ENCODE measurements at places on chromosomes 1 and 21.

- DNase-seq: no peak
These were observed 25.6 kb upstream of the RGS1 start for GRCh38 chr1:192549937-192550336.

DNA sequence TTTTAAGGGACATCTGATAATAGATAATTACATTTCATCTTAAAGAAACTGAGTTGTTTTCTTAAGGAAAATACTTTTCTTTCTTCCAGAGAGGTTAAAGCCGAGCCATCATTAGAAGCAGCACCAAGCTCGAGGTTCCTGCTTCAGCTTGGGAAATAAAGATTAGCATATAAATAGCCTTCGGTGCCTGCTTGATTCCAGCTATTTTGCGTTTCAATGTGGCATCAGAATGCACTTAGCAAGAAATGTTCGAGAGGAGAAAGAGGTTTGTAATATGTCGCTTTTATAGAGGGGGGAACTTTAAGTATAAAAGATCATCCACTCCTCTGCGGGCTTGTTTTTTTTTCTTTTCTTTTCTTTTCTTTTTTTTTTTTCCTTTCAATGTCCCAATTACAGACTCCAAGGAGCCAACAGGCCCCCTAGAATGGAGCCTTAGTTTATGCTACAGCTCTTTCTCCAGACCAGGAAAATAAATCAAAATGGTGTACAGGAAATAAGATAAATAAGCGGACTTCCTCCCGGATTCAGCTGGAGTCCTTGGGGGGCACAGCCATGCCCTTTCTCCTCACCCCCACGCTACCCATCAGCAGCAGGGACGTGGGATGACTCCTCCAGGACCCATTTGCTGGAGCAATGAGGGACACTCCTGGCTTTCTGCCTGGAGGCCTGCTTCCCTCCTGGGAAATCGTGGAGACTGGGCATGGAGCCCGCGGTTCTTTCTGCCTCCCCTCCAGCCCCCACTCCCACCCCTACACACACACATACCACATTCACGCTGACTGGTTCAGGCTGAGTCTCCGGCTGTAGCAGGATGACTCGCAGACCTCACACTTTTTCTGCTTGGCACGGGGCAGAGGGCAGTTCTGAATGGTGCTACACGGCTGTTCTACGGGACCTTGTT, 131.6 kb downstream of the RRAGC start:
- DNase-seq: peak; percentile 74

DNA sequence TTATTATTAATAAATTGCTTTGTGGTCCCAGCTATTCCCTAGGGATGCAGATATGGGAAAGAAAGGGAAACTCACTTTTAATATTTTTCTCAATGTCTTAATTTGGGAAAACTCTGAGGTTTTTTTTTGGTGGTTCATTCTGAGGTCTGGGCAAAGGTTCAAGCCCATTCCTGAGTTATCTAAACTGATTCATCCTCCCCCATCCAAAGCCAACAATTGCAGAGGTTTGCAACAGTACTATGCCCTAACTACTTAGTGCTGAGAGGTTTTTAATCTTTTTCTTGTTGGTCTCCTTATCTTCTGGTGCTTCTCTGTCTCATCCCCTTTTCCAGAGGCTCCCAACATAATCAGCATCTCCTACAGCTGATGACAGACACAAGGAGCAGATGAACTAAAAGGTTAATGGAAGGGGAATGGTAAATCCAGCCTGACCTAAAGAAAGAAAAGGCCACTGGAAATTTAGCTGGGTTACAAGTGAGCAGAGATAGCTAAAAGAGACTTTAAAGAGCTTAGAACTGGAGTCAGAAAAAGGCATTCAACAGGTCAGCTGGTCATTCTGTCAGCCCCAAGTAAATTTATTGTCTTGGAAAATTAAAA, 390.4 kb downstream of the TGFB2 start:
- DNase-seq: no peak

- DNase-seq: no peak
These were observed 111.5 kb downstream of the ETS2 start for GRCh38 chr21:38917043-38917774.

DNA sequence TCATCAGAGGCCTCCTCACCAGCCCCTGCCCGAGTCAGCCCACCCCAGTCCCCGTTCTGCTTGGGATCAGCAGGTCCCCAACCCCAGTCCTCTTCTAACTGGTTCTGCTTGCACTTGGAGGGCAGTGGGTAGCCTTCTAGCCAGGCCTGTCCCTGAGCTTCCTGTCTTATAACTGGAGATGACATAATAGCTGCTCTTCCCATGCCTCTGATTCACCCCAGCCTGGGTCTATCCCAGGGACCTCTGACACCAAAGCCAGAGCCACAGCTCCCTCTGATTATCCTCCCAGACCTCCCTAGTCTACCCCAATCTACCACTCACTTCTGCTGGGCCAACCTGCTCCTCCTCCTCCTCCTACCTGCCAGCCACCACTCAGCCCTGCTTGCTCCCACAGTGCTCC, 31.4 kb downstream of the IQGAP3 start:
- DNase-seq: no peak

DNA sequence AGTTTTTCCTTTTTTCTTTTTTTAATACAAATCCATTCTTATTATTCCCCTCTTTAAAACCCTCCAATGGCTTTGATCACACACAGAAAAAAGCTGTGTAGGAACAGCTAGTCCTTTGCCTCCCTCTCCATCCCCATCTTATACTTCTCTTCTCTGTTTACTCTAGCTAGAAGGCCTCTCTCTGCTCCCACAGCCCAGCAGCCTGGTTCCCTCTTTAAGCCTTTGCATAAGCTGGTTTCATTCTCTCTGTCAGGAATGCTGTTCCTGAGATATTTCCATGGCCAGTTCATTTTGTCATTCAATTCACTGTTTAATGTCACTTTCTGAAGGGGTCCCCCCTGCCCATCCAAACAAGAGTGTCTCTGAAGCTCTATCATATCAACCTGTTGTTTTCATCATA, 143.3 kb upstream of the ST6GALNAC5 start:
- DNase-seq: no peak

DNA sequence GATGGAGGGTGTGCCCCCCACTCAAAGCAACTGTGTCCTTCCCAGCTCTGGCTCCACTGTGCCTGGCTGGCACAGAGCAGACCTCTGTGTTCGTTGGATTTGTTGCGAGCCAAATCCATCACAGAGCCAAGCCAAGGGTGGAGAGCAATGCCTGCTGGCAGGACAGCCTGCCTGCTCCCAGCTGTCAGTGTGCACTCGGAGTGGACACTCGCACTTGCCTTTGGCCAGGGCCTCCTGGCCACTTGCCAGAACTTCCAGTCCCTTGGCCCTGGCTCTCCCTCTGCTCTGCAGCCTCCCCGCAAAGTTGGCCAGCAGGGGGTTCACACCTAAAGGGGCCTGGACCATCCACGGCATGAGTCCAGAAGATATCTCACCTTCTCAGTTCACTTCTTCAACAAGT, 16.4 kb downstream of the HEYL start:
- DNase-seq: no peak

GRCh38 chr1:165849353-165850133, 22.1 kb downstream of the UCK2 start:
- DNase-seq: no peak

- DNase-seq: no peak
These were observed 22.0 kb downstream of the PRKCZ start for GRCh38 chr1:2072109-2072806.

- no peak for DNase-seq
These were observed 66.3 kb upstream of the PRDX6 start for GRCh38 chr1:173410794-173411236.

DNA sequence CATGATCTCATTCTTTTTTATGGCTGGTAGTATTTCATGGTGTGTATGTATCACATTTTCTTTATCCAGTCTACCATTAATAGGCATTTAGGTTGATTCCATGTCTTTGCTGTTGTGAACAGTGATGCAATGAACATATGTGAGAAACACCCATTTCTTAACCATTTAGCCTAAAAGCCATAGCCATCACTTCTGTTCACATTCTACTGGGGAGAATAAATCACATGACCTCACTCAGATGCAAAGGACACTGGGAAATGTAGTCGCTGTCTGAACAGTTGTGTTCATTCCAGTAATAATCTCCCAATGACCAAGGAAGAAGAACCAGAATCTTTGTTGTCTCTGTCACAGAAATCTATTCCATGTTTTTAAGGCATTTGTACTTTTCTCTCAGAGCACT, 15.1 kb upstream of the PLA2G2E start:
- DNase-seq: no peak

- DNase-seq: no peak
These were observed 54.3 kb downstream of the ZNF697 start for GRCh38 chr1:119593805-119594204.

DNA sequence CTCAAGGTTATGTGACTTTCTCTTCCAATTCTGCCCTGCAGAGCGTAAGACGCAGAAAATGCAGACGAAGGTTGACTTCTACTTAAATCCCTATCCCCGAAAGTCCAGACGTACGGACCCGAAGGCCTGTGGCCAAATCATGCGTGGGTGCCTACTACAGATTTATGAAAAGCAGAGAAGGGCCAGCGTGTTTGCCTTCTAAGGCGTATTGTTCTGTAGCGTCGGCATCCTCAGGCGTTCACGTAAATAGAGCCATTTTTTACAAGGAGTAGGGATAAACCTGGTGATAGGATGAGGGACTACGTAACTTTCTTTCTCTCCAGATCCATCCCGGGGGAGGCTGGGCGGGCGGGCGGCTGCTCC, 222 bp upstream of the GIPC2 start:
- no peak for DNase-seq

DNA sequence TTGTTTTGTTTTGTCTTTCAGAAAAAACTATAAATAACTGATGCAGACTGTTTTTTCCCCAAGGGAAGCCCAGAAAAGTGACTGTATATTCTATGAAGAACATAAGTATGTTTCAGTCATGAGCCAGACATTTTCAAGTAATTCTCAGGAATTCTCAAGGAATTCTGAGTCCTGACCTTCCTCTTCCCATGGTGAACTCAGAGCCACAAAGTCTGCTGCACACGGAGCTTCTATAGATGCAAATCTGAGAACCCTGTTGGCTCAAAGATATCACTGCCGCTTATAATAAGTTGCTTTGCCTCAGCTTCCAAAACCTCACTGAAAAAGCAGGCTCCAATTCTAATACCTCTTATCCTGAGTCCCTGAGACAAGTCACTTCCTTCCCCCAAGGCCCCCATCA, 418.5 kb upstream of the RUNX1 start:
- no peak for DNase-seq

DNA sequence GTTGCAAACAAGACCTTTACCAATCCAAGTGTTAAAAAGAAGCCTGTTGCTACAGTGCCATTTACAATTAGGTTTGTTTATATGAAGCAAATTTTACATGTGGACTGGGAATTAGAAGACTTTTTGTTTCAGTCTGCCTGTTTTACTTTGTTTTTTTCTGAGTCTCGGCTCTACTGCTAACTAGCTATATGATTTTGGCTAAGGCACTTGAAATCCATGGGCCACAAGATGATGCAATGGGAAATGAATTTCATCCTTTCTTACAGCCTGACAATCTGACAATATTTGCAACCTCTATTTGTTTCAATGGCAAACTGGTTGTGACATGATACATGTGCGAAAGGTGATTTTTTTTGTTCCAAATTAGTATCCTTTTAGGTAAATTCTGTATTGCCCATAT, 3.7 kb upstream of the PEX11B start:
- no peak for DNase-seq

DNA sequence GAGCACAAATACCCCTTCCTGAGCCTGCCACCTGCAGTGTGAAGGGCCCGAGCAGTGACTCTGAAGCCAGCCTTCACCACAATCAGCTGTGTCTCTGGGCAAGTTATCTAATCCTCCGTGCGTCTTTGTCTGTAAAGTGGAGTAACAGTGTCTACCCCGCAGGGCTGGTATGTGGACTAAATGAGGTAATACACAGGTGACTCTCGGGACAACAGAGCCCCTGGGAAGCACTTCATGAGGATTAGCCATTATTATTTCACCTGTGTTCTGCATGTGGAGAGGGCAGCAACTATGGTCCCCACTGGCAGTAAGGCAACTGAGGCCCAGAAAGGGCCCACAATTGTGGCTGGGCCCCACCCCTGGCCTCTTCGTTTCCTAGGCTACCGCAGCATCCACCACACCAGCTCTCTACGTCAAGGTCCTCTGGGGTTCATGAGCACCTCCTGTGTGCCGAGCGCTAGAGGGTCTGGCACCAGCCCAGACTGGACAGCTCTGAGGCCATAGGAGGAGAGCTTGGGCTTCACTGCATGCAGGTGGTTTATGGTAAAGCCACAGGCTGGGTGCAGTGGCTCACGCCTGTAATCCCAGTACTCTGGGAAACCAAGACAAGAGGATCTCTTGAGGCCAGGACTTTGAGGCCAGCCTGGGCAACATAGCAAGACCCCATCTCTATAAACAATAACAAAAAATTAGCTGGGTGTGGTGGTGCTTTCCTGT, 41.3 kb upstream of the LRP8 start:
- DNase-seq: no peak

- no peak for DNase-seq
These were observed 27.2 kb downstream of the TSEN15 start for GRCh38 chr1:184078564-184079249.

- DNase-seq: no peak
These were observed 1512.0 kb upstream of the PRMT6 start for GRCh38 chr1:105544475-105544874.

DNA sequence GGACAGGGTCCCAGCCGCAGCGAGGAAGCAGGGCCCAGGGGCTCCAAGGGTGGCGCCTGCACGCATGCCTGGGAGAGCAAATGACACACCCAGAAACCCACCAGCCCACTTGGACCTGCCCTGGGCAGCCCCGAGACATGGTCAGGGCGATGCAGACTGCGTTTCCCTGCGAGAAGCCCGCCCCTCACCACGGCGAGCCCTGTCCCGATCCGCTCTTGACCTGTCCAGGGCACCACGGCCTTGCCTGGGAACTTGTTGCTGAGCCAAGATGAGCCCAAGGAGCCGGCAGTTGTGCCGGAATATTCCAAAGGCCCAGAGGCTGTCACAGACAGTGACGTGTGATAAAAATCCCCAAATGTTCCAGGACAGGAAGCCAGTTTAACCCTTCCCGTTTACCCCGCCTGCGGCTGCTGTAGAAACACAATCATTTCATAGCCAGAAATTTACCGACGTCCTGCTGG, 78.1 kb downstream of the SIK1 start:
- no peak for DNase-seq

DNA sequence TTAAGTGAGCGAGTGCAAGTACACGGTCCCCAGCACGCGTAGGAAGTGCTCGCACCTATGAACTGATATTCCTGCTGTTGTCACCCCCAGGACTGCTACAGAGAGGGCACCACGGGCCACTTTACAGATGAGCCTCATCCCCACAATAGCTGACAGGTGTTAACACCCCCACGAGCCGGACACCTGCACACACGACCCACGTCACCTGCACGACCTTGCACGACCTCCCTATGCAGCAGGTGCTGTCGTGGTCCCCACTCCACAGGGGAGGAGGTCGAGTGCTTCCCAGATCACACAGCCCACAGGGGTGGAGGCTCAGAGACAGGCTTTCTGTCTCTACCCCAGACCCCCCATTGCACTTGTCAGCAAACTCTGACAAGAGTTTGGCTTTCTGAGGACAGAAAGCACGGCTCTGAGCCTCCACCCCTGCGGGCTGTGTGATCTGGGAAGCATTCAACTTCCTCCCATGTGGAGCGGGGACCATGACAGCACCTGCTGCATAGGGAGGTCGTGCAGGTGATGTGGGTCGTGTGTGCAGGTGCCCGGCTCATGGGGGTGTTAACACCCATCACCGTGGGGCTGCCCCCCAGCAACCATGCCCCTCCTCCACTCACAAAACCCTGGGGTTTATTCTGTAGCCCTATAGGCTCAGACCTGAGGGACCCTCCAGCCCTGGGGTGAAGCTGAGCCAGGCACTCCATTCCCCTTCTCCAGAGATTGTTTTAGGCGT, 80.8 kb downstream of the MATN1 start:
- no peak for DNase-seq

Data from BE2C (cell line).